ENCODE measurements at places on chromosomes 7 and 10. TPM values are rescaled to one million over a fixed set of nuclear protein-coding genes. Genes with fewer than 3 reads are reported as not detected.

DNA sequence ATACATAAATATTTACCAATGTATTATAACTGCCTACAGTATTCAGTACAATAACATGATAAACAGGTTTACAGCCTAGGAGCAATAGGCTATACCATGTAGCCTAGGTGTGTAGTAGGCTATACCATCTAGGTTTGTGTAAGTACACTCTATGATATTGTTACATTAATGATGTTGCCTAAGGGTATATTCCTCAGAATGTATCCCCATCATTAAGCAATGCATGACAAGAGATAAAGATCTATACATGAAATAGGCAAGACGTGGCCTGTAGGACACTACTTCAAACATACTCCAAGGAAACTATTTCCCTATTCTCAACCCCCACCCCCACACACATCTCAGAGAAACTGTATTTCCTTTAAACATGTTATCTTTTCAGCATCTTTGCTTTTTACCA, 15.3 kb upstream of the ADAM22 start:
- H3K4me3 ChIP-seq, result no peak overlapping the region
- no peaks in the 10 kb centered on the region for H3K27me3 ChIP-seq
- no peaks in the 10 kb centered on the region for H3K4me1 ChIP-seq

SLC13A4 gene
- total RNA-seq, result not detected

MEOX2 gene
- not detected for total RNA-seq

GRCh38 chr7:3358991-3359390, 57.9 kb downstream of the SDK1 start:
- no peak overlapping the region for H3K4me3 ChIP-seq
- no peaks in the 10 kb centered on the region for H3K36me3 ChIP-seq
- no peak overlapping the region for H3K27ac ChIP-seq
- H3K4me1 ChIP-seq, result no peaks in the 10 kb centered on the region
- no peak for DNase-seq

GRCh38 chr10:124255556-124255955, 162.2 kb upstream of the CHST15 start:
- H3K4me1 ChIP-seq, result no peaks in the 10 kb centered on the region
- H3K27me3 ChIP-seq, result peaks cover 2% of the 10 kb centered on the region
- H3K4me3 ChIP-seq, result no peak overlapping the region

RSPH10B gene
- 0.12 TPM for total RNA-seq

DNA sequence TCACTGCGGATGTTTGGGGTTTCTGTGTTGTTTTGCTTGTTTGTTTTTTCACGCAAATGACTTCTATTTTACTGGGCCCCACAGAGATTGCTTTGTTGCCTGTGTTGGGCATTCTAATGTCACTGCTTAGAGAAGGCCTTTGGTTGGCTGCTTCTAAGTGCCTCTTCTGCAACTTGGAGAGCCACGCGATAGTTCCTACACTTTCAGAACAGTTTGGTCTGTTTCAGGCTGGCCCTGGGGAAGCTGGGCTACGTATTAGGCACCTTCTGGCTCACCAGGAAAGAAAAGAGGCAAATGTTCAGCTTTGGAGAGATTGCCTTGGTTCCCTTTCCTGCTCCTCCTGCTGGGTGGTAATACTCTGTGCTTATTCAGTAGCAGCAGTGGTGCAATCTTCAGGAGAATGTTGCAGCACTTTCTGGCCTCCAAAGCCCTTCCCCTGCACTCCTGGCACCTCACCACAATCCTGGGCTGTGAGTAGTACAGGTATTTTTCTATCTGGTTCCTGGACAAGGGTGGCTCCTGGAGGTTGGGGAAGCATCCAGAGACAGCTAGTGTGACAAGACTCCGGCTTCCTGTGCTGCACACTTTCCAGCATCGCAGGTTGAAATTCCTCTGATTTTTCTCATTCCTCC, 1.2 kb downstream of the ANTXRL start:
- H3K4me1 ChIP-seq, result peaks cover 3% of the 10 kb centered on the region
- peaks cover 10% of the 10 kb centered on the region for H3K27me3 ChIP-seq
- H3K27ac ChIP-seq, result no peak overlapping the region
- no peak for DNase-seq
- no peaks in the 10 kb centered on the region for H3K36me3 ChIP-seq

- no peaks in the 10 kb centered on the region for H3K36me3 ChIP-seq
- peaks cover 4% of the 10 kb centered on the region for H3K4me1 ChIP-seq
- H3K27ac ChIP-seq, result no peak overlapping the region
- peak; percentile 73 for DNase-seq
These were observed 17.2 kb upstream of the BMPER start for GRCh38 chr7:33888166-33888565.

DNA sequence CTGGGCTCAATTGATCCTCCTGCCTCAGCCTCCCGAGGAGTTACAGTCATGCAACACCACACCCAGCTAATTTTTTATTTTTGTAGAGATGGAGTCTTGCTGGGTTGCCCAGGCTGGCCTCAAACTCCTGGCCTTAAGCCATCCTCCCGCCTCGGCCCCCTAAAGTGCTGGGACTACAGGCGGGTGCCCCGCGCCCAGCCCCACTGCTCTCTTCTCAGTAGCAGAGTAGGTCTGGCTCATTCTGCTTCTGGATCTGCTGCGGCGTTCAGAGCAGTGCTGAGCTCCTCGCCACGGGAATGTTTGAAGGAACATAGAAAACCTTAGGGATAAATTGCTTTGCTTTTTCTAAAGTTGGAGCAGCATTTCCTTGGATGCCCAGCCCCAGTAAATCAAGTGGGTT, 27.4 kb downstream of the WIPI2 start:
- H3K27me3 ChIP-seq, result no peaks in the 10 kb centered on the region
- no peak for DNase-seq
- no peak overlapping the region for H3K27ac ChIP-seq
- H3K4me1 ChIP-seq, result no peaks in the 10 kb centered on the region
- peaks cover 26% of the 10 kb centered on the region for H3K36me3 ChIP-seq

DNA sequence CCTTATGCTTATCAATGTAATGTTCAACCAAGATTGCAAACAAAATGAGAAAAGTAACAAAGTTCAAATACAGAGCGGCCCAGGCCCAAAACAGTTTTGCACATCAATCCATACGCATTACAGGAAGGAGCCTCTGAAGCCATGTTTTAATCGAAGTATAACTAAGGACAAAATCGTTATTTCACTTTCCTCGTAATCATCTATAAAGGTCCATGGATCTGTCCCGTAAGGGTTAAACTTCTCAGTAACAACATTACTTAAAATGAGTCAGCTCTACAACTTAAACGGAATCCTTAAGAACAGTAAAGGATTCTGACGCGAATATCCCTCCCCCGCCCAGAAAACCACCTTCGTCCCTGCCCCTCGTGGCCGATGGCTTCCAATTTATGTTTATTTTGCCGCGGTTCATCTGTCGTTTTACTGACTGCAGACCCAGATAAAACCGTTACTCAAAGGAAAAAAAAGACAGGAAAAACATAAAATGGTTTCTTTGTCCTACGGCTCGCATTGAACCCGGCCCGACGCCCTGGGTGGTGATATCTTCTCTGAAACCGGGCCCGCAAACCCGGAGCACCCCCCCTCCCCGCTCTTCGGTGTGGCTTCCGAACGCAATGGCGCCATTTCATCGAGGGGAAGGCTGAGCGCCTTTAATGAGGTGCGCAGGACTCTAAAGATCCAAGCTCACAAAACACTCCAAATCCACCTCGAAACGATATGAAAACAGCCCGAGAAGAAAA, 1.1 kb downstream of the HNRNPA2B1 start:
- peaks cover 21% of the 10 kb centered on the region for H3K4me1 ChIP-seq
- H3K36me3 ChIP-seq, result peaks cover 25% of the 10 kb centered on the region
- peak overlapping the region; percentile 100 for H3K4me3 ChIP-seq
- H3K27me3 ChIP-seq, result no peaks in the 10 kb centered on the region

GRCh38 chr10:64271983-64272382, 750.8 kb downstream of the REEP3 start:
- no peaks in the 10 kb centered on the region for H3K36me3 ChIP-seq
- no peaks in the 10 kb centered on the region for H3K27me3 ChIP-seq
- DNase-seq, result no peak
- no peak overlapping the region for H3K27ac ChIP-seq
- no peaks in the 10 kb centered on the region for H3K4me1 ChIP-seq

FAM131B gene
- 7.6 TPM for total RNA-seq

DNA sequence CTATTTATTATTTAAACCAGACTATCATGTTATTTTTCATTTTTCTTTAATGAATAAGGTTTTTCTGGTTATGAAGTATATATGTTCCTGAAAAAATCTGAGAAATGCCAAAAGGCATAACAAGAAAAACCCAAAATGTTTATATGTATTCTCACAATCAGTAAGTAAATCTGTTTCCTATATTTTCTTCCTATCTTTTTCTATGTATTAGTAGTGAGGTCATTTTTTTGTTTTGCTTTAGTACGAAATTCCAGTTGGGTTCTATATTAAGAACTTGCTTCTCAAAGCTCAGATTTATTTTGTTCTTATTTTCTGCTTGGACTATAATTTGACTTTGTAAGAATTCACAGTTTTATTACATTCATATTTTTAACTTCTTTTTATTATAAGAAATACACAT, 287.5 kb upstream of the NFE2L3 start:
- H3K36me3 ChIP-seq, result no peaks in the 10 kb centered on the region
- no peaks in the 10 kb centered on the region for H3K4me1 ChIP-seq
- no peak overlapping the region for H3K4me3 ChIP-seq

DNA sequence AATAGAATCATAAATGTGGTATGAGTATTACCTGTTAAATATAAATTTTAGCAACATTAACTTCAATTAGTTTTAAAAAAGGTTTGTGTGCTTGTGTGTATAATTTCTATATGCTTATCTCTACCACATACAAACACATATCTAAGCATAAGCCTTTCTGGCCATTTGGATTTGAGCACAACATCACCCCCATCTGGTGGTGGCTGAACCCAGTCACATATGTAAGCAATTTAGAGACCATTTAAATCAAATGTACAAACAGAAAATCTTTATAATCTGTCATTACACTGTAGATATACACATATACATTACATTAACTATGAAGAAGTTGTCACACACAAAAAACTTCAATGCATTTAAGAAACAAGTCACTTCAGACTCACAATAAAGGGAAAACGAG, 31.7 kb downstream of the GPR22 start:
- DNase-seq, result no peak
- H3K27me3 ChIP-seq, result no peaks in the 10 kb centered on the region
- no peaks in the 10 kb centered on the region for H3K36me3 ChIP-seq
- no peaks in the 10 kb centered on the region for H3K4me1 ChIP-seq
- no peak overlapping the region for H3K4me3 ChIP-seq

GRCh38 chr7:133061357-133061756, 20.5 kb downstream of the CHCHD3 start:
- no peaks in the 10 kb centered on the region for H3K36me3 ChIP-seq
- H3K27me3 ChIP-seq, result no peaks in the 10 kb centered on the region
- no peak overlapping the region for H3K4me3 ChIP-seq
- H3K27ac ChIP-seq, result no peak overlapping the region

DNA sequence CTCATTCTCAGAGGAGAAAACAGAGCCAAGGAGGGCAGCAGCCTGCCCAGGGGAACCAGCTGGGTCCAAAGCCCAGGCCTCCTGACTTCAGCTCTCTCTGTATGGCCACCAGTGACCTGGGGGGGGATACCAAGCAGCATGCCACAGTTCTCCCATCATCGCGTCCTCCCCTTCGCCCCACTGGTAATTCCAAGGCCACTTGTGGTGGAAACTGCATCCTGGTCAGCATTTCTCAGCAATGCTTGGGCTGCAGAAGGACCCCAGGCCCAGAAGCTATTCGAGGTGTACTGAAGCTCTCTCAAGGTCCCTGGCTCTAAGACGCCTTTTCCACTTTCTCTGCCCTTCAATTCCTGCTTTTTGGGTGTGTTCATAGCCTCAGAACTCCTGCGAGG, 27.1 kb downstream of the BTBD16 start:
- peaks cover 13% of the 10 kb centered on the region for H3K4me1 ChIP-seq
- no peak overlapping the region for H3K4me3 ChIP-seq
- no peak overlapping the region for H3K27ac ChIP-seq
- no peaks in the 10 kb centered on the region for H3K36me3 ChIP-seq
- DNase-seq, result no peak

- H3K36me3 ChIP-seq, result no peaks in the 10 kb centered on the region
- H3K27me3 ChIP-seq, result no peaks in the 10 kb centered on the region
These were observed 56.8 kb upstream of the LANCL2 start for GRCh38 chr7:55308186-55308929.

CDK14 gene
- 30.2 TPM for total RNA-seq

- no peak overlapping the region for H3K4me3 ChIP-seq
- no peaks in the 10 kb centered on the region for H3K4me1 ChIP-seq
- no peaks in the 10 kb centered on the region for H3K27me3 ChIP-seq
These were observed 174.2 kb downstream of the PTN start for GRCh38 chr7:137169282-137169698.
